Activated T-cell treated with anti-CD3 and anti-CD28 coated beads, Interleukin-2, amount 50 U/mL, for 72 hours (primary cell): ENCODE measurements at places on chromosomes 1 and 21. TPM values are rescaled to one million over a fixed set of nuclear protein-coding genes. Genes with fewer than 3 reads are reported as not detected.
A peak's percentile ranks its signal among the peaks of the same experiment; 100 is the strongest.

KCNE2 gene
- total RNA-seq: 0.69 TPM

COL24A1 gene
- total RNA-seq: 0.34 TPM

GSTM5 gene
- total RNA-seq: 1.0 TPM

RHD gene
- total RNA-seq: 0.12 TPM

- H3K4me1 ChIP-seq: no peaks in the 10 kb centered on the region
- DNase-seq: peak; percentile 31
- H3K36me3 ChIP-seq: peaks cover 3% of the 10 kb centered on the region
- H3K27ac ChIP-seq: no peak overlapping the region
- H3K4me3 ChIP-seq: peak overlapping the region; percentile 80
Observed at GRCh38 chr1:29123053-29123886, 433 bp downstream of the TMEM200B start.

DNA sequence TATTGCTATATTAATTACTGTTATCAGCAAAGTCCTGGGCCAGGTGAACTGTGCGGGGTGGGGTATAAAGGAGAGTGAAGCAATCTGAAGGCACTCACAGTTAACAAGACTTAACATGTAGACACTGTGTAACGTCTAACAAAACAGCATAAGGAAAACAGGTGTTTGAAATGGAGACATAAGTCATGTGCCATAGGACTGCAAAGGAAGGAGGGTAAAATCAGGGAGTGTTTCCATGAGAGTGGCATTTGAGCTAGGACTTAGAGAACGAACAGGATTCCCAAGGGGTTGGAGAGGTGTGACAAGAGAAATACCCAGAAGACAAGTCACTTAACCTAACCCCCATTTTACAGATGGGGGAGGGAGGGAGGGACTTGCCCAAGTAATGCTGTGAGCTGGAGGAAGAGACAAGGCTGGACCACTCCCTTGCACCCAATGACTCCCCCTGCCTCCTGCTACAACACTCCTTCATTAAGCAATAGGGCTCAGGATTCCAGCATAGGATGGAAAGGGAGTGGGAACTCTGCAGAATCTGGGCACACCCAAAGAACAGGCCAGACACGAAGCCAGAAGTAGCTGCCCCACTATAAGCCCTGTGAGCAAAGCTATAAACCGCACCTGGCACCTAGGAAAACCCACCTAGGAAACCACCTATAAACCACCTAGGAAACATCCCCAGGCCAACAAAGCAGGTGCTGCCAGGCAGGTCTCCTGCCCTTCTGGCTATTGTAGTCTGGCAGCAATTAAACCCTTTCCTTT lies 6.6 kb downstream of the PEF1 start:
- H3K4me1 ChIP-seq: peaks cover 10% of the 10 kb centered on the region
- H3K27me3 ChIP-seq: no peaks in the 10 kb centered on the region
- no peak overlapping the region for H3K27ac ChIP-seq
- H3K36me3 ChIP-seq: no peaks in the 10 kb centered on the region

DNA sequence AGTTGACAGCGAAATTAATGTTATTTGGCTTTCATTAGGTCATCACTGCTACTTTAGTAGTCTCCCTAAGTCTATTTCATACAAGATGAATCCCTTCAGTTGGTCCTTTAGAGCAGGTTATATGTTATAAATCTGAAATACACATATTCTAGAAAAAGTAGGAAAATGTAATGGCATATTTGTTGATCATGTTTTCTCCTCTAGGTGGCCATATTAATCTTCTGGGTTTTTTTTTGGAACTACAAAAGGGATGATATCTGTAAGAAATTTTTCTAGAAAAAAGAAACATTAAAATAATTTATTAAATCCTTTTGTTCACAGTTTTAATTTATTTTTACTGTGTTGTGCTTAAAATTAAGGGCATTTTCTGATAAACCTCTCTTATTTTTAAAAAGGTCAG lies 87.9 kb downstream of the SYT14 start:
- H3K27me3 ChIP-seq: peaks cover 7% of the 10 kb centered on the region
- no peak overlapping the region for H3K27ac ChIP-seq
- no peaks in the 10 kb centered on the region for H3K4me1 ChIP-seq
- H3K4me3 ChIP-seq: no peak overlapping the region
- H3K36me3 ChIP-seq: no peaks in the 10 kb centered on the region
- no peak for DNase-seq

DNA sequence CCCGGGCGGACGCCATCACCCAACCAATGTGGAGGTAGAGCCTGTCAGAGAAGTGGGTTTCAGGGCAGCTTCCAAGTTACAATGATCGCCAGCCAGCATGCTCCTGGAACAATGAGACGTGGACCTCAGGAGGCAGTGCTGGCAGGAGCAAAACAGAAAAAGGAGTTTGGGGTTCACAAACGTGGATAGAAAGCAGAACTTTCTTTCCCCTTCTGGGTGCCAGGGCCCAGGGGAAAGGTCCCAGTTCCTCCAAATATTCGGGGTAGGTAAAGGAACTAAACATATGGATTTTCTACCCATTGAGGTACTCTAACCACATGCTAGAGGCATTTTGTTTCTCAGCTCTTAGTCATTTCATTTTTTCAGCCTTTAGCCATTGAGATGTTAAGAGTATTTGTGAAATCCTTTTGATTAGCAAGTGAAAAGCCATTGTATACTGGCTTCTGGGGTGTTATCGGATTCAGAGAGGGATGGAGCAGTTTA lies 488.4 kb upstream of the ADGRL2 start:
- H3K4me1 ChIP-seq: no peaks in the 10 kb centered on the region
- H3K27ac ChIP-seq: no peak overlapping the region
- H3K36me3 ChIP-seq: no peaks in the 10 kb centered on the region
- H3K4me3 ChIP-seq: no peak overlapping the region

DNA sequence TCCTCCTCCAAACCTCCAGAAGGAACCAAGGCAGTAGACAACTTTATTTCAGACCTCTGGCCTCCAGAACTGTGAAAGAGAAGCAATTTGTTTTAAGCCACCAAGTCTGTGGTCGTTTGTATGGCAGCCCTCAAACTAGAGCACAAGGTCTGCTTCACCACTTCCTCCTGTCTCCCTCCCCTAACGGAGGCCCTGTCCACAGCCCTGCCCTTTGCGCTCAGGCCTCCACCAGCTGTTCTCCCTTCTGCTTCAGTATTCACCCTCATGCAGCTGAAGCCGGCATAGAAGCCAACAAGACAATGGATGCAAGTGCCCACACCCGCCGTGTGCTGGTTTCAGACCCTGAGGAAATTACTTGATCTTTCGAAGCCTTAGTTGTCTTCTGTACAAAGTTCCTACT lies 364.1 kb downstream of the HHAT start:
- H3K4me3 ChIP-seq: no peak overlapping the region
- H3K27me3 ChIP-seq: peaks cover 5% of the 10 kb centered on the region
- H3K36me3 ChIP-seq: no peaks in the 10 kb centered on the region
- DNase-seq: peak; percentile 2
